T-helper 1 cell (primary cell): ENCODE measurements at places on chromosomes 13 and 19.

DNA sequence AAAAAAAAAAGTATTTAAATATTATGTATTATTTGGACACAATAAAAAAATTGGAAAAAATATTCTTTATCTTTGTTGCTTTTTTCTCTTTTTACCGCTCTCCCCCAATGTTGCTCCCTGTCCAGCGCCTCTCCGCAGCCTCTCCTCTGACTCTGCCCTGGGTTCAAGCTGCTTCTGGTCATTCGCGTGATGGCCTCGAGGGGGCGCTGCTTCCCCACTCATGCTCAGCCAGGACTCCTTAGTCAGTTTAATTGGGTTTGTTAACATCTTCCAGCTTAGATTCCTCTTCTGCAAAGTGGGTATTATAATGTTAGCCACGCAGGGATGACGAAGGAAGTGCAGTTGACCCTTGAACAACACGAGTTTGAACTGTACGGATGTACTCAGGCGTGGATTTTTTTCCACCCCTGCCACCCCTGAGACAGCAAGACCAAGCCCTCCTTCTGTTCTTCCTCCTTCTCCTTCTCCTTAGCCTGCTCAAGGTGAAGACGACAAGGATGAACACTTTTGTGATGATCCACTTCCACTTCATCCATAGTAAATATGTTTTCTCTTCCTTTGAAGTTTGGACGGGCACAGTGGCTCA is 4.9 kb upstream of the NWD1 start:
- DNase-seq, result no peak

DNA sequence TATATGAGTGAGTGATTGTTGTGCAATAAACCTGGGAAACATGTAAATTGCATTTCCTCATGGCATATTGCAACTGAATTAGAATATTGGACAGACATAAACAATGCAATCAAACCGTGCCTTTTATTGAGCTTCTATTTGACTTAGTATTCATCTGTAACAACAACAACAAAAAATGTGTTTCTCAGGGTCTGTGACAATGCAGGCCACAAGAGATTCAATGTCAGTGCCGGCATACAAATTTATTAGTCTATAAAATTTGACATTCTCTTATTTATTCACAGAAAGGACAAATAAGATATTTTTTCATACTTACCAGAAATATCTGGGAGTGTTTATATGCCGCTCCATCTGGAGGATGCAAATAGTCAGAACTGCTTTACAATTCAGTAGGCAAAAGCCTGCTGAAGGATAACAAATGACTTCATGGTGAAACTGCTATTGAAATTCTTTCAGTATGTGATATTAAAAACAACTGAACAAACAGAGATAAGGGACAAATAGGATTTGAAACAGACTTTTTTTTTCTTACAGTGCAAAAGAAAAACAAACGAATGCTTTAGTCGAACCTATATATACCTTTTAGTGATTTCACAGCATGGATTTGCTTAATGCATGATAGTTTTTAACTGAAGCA is 77.2 kb downstream of the DACH1 start:
- DNase-seq, result no peak

GRCh38 chr13:25171517-25172302 is at the start of gene AMER2:
Gene AMER2, minus strand, starts transcription at chr13:25172288. Its CDS starts 669 bp downstream, at chr13:25171619.
- DNase-seq, result no peak

GRCh38 chr19:56980906-56981305 is 138.9 kb upstream of the USP29 start:
- no peak for DNase-seq
